ENCODE measurements at places on chromosomes 6 and 20. TPM values are rescaled to one million over a fixed set of nuclear protein-coding genes. Genes with fewer than 3 reads are reported as not detected.

DNA sequence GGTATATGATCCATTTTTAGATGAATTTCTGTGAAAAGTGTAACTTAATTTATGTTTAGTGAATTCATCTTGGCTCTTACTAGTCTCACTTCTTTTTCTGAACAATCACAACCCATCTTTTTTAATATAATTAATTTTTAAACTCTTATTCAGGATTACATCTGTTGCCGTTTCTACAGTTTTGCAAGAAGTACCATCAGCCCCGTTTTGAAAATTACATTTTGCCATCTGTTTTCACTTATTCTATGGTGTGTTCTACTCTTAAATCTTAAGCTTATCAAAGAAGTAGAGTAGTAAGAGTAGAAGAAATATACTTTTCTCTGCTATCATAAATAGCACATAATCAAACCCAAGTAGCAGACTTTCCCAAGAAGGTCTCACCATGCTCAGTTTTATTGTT is 70.1 kb downstream of the ZNF292 start:
- DNase-seq = no peak

- no peak for DNase-seq
These were observed 222.5 kb downstream of the FRK start for GRCh38 chr6:115838216-115838615.

HNF4A gene
- 186 TPM for total RNA-seq

DNA sequence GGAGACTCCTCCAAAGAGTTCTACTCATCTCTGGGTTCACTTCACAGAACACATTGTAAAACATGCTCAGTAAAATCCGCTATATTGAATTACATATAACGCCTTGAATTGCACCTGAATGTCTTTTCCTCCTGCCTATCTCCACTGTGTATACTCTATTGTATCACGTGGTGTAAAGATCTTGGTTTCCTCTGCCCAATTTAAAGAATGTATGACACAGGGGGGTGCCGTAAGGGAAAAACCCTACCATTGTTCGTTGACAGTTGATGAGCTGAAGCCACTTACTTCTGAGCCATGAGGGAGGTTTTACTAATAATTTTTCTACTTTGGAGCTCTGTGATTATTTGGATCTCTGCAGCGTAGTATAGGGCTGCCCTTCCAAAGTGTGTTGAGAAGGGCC is 6.0 kb downstream of the ASF1A start:
- DNase-seq = no peak

BACH2 gene
- total RNA-seq = 2.6 TPM

GRCh38 chr6:130164251-130164650 is 58.5 kb downstream of the SAMD3 start:
- no peak for DNase-seq

- no peak for DNase-seq
These were observed 22.2 kb downstream of the C20orf203 start for GRCh38 chr20:32651537-32651936.

TOX2 gene
- 2.1 TPM for total RNA-seq

GRCh38 chr6:110596354-110596753 is 119.9 kb upstream of the SLC22A16 start:
- no peak for DNase-seq

GRCh38 chr6:134706153-134706552 is 243.7 kb downstream of the ALDH8A1 start:
- DNase-seq = no peak

- DNase-seq = no peak
These were observed 237.2 kb downstream of the TFAP2A start for GRCh38 chr6:10177704-10178103.

GRCh38 chr20:10597637-10598036 is 76.2 kb downstream of the JAG1 start:
- DNase-seq = no peak

DNA sequence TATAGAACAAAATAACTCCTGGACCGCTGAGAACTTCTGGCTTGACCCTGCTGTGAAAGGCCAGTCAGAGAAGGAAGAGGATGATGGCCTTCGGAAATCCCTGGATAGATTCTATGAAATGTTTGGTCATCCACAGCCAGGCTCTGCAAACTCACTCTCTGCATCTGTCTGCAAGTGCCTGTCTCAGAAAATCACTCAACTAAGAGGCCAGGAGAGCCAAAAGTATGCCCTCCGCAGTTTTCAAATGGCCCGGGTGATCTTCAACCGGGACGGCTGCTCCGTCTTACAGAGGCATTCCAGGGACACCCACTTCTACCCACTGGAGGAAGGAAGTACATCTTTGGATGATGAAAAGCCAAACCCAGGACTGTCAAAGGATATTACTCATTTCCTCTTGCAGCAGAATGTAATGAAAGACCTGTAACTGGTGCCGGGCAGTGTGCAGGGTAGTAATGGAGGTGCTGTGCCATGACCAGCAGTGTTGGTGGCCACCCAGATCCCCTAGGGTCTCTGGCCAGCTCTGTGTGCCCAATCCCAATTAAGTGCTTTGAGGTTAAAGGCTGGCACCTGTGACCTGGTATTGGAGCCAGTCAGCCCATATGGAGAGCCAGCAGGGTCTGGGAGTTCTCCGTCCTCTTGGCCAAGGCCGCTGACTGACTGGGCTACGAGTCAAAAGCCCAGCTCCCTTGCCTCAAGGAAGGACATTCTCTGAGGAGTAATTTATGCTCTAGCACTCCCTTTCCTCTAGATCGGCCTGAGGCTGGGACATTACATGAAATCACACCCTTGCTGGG is 87.1 kb downstream of the TRMT6 start:
- DNase-seq = no peak

DNA sequence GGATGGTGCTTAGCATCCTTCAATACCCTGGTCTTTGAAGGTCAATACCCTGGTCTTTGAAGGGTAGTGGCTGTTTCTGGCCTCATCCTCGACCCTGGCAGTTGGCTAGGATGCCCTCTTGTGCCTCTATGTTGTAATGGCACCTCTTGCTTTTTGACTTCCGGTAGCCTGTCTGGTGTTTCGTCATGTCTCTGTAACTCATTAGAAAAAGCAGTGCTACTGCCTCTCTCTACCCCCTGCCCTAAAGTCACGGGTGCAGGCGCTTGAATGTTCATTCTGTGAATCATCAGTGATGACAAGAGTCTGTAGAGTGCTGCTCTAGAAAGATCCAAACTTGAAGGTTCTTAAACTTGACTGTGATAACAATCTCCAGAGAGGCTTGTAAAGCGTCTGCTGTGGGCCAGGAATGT is 28.3 kb downstream of the RSPO4 start:
- no peak for DNase-seq

RWDD1 gene
- total RNA-seq = 22.1 TPM

GRCh38 chr6:137005073-137005472 is 39.7 kb downstream of the IL20RA start:
- DNase-seq = no peak

KHDC1 gene
- total RNA-seq = not detected

PPP1R16B gene
- 2.8 TPM for total RNA-seq

FERMT1 gene
- total RNA-seq = 0.39 TPM

- DNase-seq = no peak
These were observed 159.4 kb upstream of the GGTLC1 start for GRCh38 chr20:24147961-24148360.

CALHM4 gene
- not detected for total RNA-seq

- DNase-seq = no peak
These were observed 122.7 kb upstream of the RNF24 start for GRCh38 chr20:4138056-4138455.

DNA sequence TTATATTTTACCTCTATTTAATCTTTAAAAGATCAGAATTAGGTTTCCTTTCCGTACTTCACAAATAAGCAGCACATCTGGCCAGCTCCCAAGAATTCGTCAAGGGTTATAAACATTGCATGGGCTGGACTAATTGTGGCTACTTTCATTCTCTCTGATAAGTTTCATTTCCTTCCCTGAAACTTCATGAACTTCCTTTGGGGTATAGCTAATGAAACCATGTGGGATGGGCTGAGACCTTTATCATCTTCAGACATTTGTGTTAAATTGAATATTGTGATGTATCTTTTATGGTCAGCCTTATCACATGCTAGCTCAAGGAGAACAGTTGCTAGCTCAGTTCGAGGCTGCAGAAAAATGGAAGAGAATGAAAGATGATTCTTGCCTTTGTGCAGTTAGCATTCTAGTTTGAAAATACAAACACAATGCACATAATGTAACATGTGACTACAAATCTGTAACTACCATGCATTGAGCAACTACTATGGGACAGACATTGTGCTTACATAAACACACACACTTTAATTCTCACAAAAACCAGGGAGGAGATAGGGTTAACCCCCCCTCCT is 1.7 kb upstream of the GMPR start:
- peak; percentile 43 for DNase-seq

GRCh38 chr6:148780918-148781436 is 34.1 kb downstream of the UST start:
- no peak for DNase-seq

- DNase-seq = no peak
These were observed 66.2 kb upstream of the EYA2 start for GRCh38 chr20:46828471-46828870.

GRCh38 chr20:64193058-64193457 is 28.8 kb downstream of the MYT1 start:
- no peak for DNase-seq

- DNase-seq = no peak
These were observed 76.2 kb upstream of the OLIG3 start for GRCh38 chr6:137570393-137570792.

DNA sequence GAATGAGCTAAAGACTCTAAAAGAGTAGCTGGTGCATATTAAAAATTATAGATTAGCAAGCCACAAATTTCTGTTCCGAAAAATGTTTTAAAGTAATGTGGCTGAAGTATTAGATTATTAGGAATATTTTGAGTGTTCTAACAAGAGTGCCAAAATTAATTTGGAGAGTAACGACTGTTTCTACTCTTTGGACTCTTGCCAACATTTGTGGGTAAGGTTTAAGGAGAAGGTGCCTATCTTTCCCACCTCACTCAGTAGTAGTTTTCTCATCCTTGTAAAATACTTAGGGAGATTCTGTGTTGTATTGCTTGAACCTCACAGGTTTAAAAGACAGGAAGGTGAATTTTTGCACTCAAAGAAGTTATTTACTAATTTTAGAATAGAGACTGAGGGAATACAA is 5.0 kb downstream of the HSF2 start:
- DNase-seq = no peak

GRCh38 chr20:30419466-30419865 is 838.0 kb upstream of the DEFB115 start:
- no peak for DNase-seq

HEY2 gene
- total RNA-seq = 2.6 TPM

KDM1B gene
- 8.4 TPM for total RNA-seq

DNA sequence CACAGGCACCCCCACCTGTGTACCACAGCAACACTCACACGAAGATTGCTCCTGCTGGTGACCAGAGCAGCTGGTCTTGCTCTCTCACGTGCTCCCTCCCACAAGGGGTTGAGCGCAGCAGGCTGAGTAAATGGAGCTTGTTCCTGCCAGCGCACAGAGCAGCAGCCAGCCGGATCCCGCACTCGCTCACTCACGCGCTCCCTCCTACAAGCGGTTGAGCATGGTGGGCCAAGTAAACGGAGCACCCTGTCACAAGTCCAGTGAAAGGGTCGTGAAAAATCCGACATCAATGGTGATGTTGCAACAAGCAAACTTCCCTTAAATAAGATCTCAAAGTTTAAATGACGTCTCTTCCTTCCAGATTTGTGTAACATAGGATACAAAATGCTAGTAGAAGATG is 313.7 kb downstream of the FOXC1 start:
- DNase-seq = no peak

DNA sequence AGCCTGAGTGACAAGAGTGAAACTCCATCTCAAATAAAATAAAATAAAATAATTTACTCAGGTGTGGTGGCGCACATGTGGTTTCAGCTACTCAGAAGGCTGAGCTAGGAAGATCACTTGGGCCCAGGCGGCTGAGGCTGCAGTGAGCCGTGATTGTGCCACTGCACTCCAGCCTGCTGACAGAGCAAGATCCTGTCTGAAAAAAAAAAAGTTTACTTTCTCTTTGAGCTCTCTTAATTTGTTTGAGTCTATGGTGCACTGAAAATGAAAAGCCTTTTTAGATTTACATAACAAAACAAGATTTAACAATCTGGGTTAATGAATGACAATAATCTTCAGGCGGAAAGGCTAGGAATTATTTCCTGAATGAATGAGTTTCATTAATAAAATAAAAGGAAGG is 23.3 kb upstream of the NHSL1 start:
- no peak for DNase-seq

APCDD1L gene
- total RNA-seq = not detected

KAT14 gene
- 6.0 TPM for total RNA-seq

CST2 gene
- not detected for total RNA-seq

HCRTR2 gene
- not detected for total RNA-seq

DNA sequence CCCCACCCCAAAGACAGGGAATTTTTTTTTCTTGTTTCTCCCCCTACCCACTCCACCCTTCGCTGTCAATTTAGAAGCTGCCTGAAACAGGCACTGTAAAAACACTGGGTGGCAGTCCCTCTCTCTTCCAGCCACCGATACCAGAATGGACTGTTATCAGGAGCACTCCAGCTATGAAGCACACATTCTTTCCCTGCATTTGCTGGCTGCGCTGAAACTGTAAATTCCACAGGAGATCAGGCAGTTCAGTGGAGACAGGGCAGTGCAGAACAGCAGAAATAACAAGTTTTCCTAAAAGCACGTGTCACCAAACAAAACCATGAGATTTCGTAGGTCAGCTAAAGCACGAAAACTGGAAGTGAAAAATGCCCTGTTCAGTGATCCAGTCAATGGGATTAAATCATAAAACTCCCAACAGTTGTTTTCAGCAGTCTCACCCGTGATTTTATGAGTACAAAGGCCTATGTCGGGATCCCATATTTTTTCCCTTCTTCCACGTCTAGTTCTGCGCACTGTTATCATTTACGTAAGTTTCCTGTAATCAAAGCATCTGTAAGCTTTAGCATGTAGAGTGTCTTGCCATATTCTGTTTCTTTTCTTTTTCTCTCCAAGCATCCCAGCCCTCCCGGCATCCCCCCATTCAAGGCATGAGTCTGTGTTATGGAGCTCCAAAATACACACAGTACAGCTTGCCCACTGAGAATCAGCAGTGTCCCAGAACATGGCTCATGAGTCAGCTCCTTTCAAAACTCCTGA is 359.9 kb upstream of the EPHA7 start:
- DNase-seq = no peak

GRCh38 chr6:33720998-33721397 is 9.5 kb upstream of the UQCC2 start:
- DNase-seq = no peak

MAPK13 gene
- 4.7 TPM for total RNA-seq

GRCh38 chr20:38165966-38166702 is 1.1 kb upstream of the TGM2 start:
- no peak for DNase-seq

DNA sequence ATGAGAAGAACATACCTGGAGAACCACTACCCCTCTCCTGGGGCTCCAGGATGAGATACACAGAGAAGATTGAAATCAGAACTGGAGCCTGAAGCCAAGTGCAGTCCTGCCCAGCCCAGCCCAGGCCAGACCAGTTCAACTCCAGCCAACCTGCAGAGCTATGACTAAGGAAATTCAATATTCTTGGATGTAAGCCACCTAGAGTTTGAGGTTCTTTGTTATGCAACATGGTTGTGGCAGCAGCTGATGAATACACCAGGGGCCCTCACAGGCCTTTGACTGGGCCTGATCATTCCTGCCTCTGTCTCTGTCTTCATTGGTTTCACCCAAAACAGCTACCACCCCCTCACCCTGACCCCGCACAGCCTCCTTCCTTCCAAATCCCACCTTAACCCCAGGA is 167.8 kb downstream of the LRFN2 start:
- DNase-seq = no peak

TSBP1 gene
- total RNA-seq = not detected

GRCh38 chr20:8932192-8933165 is 136.4 kb upstream of the PLCB4 start:
- no peak for DNase-seq

PREX1 gene
- 9.9 TPM for total RNA-seq

Measured in right lobe of liver (tissue), 6 donors.